Stimulated activated CD8-positive, alpha-beta memory T cell treated with anti-CD3 and anti-CD28 coated beads, Interleukin-12 subunit alpha, Interleukin-12 subunit beta, amount 100 ng/mL, for 1 hour (primary cell): ENCODE measurements at places on chromosomes 11 and 22.
A peak's percentile ranks its signal among the peaks of the same experiment; 100 is the strongest.

DNA sequence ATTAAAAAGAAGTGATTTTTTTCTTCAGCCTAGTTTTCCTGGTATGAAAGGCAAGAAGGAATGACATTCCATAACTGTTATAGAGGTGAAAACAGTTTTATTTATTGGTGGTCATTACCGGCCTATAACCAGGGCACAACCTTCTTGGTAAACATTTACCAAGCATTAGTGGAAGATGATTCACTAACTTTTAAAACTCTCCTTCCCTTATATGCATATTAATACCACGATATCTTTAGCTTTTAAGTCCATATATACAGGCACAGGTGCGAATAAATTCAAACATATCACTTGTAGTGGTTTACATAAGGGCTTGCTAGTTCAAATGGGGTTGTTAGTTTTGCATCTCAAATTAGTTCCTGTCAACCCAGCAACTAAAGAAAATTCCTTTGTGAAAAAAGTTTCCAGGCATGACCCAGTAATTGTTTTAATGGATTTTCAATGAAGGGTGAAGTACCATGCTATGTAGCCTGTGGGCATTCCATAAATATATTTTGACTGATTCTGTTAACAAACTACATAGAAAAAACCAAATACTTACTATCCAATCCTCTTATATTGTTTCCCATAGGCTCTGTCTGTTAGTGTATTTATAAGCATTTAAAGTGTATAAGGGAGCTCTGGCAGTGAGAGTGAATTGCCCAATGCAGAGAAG, 30.6 kb upstream of the ROBO3 start:
- no peak for DNase-seq

- no peak for DNase-seq
Measured at GRCh38 chr11:47538741-47539565, 14.0 kb downstream of the CELF1 start.

DNA sequence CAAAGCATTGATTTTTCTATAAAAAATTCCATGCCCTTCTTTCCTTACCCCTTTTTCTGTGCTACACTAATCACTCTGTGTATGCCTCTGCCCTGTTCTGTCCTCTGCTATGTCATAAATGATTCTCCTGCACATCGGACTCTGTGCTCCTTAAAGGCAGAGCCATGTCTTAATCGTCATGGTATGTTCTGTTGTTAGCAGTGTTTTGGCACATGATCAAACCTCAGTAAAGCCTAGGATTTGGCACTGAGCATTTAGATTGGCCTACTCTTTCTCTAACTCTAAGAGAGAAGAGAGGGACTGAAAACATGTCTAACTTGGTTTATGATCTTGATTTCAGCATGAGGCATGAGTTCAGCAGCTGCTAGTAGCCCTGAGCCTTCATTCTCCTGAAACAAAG, 266.9 kb downstream of the AASDHPPT start:
- no peak for DNase-seq

DNA sequence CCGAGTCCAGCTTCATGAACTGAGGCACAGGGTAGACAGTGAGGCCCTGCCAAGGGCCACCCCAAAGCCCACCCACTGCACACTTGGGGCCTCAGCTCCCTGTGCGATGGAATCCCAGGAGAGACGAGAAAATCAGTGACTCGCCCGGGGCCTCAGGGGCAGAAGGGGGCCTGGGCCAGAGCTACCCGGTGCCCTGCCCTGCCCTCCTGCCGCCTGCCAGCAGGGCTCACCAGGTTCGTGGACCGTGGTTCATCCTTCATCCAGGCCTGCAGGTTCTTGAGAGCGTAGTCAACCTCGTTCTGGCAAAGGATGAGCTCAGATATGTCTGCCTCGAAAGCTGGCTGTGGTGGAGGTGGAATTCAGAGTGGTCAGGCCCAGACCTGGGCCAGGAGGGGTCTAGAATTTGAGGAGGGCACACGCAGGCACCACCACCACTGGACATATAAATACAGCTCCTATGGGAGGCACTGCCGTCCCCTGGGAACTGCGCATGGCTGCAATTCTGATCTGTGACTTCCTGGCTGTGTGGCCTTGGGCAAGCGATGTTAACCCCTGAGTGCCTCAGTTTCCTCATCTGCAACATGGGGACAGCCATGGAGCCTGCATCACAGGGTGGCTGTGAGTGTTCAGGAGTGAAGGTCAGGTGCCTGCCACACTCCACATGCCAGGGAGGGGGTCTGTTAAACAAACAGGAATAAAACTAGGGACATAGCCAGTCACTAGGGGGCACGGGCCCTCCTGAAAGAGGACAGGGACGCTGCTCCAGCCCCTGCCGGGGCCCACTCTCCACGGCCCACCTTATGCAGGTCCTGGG, 7.5 kb downstream of the ALDH3B2 start:
- DNase-seq = no peak

DNA sequence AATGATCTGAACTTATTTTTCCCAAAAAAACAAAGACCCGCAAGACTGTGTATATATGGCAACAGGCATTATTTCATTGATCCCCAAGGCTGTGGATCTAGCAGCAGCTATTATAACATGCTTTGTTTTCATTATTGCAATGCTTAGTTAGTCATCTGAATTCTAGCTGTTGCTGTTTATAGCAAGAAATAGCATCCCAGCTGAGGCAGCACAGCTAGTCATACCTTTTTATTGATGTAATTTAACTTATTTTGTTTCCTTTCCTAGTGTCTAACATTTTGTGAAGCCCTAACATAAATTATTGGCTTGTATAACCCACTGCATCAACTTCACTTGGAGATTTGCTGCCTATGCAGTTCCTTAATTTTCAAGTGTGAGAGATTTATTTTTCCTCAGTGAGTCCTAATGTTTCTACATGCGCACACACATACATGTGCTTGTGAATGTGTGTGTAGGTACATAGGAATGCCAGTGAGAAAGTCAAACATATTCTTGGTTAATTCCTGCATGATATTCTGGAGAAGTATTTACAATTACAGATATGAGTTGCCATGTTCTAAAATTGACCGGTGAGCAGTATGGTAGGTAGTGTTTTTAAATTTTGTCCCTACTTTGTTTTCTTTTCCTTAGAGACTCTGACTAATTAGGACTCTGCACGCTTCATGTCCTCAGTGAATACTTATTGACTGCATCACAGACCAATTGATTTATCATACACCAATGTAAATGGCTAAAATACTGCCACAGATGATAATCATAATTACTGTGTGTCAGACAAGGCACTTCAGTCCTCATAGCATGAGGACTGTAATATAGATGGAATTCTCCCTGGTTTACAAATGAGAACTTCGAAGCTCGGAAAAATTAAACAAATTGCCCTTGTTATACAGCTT, 119.3 kb downstream of the WNT11 start:
- no peak for DNase-seq

- no peak for DNase-seq
Measured at GRCh38 chr11:35121326-35121865, 17.6 kb upstream of the CD44 start.

DNA sequence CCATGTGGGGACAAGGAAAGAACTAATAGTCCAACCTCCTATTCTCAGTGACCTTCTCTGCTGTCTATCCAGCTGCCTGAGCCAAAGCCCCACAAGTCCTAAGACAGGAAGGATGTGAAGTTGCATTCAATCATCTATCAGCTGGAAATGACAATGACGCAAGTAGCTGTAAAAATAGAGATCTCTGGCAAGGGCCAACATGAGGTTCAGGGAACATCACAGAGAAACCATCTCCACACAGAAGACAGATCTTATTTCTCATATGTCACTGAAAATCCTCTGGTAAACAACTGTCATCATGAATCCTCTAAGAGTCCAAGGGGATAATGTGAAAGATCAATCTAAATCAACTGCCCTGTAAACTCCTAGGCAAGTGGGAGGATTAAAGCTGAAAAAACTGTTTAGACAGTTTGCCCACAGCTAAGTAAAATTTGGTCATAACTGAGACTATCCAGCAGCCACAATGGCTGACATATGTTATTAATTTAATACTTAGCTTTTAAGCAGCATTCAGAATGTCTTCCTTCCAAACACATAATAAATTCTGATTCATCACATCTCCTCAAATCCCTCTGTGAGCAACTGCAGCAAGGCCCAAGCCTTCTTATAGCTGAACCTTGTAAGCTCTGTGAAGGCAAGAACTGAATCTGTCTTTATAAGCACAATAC, 52.1 kb downstream of the ALG9 start:
- no peak for DNase-seq

DNA sequence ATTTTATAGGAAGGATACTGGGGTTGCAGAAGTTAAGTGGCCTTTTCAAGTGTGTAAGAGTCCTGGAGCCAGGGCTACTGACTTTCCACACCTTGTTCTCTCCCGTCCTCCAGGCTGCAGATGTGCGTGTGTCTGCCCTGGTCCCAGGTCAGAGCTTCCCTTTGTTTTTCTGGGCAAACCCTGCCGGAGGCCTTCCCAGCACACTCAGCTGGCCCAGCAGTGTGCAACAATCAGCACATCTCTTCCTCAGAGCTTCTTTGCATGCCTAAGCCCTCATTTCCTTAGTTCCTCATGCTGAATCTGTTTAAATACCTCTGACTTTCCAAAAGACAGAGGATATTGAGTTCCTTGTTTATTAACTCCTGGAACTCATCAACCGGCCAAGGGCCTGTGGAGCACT, 80.6 kb downstream of the KCNJ1 start:
- no peak for DNase-seq

GRCh38 chr11:11588891-11589290, 32.9 kb downstream of the GALNT18 start:
- no peak for DNase-seq

DNA sequence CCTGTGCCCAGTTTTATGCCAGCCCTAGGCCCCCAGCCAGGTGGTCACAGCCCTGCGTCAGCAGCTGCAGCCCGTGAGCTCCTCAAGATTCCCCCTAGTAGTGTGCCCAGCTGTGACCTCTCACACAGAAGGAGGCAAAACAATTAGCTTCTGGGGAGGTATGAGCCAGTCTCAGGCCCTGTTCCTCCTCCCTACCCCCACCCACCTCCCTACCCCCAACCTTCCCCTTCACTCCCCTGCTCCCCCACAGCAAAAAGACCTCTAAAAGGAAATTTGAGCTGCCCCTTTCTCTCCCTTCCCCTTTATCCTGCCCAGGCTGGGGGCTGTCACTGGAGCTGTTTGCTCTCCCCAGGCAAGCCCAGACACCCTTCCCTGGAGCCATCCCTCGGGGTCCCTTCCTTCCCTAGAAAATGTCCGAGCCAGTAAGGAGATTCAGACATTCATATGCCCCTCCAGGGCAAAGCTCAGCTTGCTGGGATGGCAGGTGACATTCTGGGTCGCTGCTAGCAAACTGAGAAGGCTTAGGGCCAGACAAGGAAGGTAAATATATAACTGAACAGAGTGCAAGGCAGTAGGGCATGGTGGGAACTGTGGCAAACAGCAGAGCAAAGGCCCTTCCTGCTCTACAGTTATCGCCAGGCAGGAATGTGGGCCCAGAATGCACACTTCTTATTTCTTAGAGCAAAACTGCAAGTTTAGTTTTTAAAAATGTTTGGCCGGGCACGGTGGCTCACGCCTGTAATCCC, 300.2 kb downstream of the MN1 start:
- DNase-seq = no peak

GRCh38 chr22:49251371-49251770, 576.3 kb downstream of the BRD1 start:
- no peak for DNase-seq

GRCh38 chr11:68941324-68942094, 37.8 kb downstream of the IGHMBP2 start:
- no peak for DNase-seq

DNA sequence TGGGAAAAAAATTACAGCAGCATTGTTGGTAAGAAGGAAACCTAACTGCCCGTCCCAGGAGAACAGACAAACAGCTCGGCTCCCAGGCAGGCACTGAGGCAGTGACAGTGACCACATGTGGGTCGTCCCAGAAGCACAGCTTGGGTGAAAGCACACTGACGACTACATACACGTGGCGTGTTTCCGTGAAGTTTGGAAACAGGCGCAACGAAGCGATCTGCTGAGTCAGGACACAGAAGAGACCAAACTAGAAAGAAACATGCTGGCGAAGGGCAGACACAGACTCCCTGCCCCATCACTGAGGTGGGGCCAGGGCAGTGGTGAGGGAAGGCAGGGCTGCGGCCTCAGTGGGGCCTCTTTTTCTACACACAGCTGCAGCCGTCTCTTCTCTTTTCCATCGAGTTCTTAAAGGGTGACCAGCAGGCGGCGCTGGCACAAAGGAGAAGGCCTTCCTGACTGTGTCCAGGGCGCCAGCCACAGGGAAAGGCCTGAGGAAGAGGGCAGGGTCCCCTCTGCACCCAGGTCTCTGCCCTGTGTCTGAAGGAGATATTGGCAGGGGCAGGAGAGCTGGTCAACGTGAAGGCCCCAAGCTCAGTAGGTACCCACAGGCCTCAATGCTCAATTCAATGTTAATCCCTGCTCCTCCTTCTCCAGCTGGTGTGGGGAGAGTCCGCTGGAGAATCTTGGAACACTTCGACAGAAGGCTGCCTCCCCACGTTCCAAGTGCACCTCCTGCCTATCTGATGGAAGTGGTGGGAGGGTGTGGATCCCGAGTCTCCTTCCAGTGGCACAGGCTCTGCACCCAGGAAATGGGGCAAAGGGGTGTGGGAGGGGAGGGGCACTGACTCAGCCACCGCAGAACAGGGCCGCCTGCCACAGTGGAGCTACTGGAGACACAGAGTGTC, 19.9 kb downstream of the CARS1 start:
- DNase-seq = peak; percentile 20

DNA sequence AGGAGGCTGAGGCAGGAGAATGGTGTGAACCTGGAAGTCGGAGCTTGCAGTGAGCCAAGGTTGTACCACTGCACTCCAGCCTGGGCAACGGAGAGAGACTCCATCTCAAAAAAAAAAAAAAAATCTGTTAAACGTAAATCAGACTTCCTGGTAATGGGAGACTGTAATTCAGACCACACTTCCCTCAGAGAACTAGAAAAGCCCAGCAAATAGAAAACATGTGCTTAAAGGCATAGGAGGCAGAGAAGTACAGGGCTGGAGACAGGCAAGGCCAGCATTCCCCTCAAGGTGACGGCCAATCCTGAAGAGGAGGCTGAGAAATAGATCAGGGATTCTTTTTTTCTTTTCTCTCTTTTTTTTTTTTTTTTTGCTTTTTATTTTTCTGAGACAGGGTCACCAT, 8.2 kb downstream of the GGT5 start:
- DNase-seq = no peak

GRCh38 chr11:75527938-75528735, 2.4 kb upstream of the GDPD5 start:
- no peak for DNase-seq

GRCh38 chr11:116731097-116731761, 41.6 kb downstream of the BUD13 start:
- no peak for DNase-seq

DNA sequence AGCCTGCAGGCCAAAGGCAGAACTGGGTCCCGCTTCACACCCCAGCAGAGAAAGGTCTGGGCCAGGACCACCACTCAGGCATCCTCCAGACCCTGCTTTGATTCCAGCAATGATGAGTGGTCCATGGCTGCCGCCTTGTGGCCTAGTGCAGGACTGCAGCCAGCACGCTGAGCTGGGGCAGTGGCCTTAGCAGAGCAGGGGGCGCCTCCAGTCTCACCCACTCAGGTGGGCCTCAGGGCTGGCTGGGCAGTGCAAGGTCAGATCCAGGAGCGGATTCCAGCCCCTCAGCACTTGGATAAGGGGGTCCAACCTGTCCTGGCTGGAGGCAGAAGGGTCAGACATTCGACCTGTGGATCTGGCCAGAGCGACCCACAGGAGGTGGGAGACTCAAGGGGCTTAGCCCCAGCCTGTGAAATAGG, 9.6 kb upstream of the PDE2A start:
- DNase-seq = peak; percentile 43

- no peak for DNase-seq
Measured at GRCh38 chr11:9876331-9876730, 212.5 kb downstream of the SWAP70 start.

GRCh38 chr11:104327861-104328511, 164.0 kb upstream of the PDGFD start:
- DNase-seq = no peak

- DNase-seq = no peak
Measured at GRCh38 chr11:121372671-121373429, 79.3 kb upstream of the SORL1 start.
